ENCODE measurements at places on chromosomes 16 and 17.

DNA sequence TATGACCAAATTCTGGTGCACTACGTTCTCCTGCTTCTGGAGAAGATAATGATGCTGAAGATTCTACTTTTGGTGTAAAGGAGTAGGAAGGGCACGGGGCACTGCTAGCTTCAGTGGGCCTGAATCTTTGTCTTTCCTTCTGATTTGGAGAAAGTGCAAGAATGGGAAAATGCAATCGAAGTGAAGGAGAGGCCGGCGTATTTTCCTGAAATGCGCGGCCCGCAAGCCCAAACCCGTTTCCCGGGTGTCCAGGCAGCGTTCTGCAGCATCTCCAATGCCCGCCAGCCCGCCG, 372 bp upstream of the NDE1 start:
- DNase-seq = no peak

DNA sequence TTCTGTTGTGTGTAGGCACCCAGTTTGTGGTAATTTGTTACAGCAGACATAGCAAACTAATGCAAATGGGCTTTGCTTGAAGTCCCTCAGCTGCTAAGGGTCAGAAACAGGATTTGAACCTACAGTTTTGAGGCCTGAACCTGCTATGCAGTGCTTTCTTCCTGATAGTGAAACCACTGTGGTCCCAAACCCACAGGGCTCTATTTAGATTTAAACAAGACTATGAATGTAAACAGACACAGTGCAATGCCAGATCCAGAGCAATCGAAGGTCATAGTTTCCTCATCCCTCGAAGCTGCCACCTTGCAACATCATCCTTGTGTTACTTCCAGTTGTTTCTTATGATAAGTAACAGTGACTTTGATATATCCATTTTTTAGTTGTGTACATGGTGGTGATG, 630.2 kb downstream of the WWOX start:
- no peak for DNase-seq

- DNase-seq = no peak
These were observed 23.7 kb upstream of the GSG1L start for GRCh38 chr16:28087140-28087660.

DNA sequence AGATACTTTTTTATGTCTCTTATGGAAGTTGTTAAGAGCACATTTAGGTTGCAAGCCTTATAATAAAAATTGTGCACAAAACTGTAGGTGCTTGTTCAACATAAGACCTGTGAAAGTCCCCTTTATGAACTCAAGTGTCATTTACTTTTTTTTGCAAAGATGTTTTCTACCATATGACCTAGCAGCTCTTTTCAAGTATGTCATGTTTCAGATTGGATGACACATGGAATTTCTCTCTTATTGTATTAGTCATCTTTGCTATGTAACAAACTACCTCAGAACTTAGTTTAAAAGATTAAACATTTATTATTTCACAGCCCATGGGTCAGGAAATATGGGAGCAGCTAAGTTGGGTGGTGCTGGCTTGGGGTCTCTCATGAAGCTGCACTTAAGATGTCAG, 57.9 kb downstream of the PHKB start:
- DNase-seq = no peak

DNA sequence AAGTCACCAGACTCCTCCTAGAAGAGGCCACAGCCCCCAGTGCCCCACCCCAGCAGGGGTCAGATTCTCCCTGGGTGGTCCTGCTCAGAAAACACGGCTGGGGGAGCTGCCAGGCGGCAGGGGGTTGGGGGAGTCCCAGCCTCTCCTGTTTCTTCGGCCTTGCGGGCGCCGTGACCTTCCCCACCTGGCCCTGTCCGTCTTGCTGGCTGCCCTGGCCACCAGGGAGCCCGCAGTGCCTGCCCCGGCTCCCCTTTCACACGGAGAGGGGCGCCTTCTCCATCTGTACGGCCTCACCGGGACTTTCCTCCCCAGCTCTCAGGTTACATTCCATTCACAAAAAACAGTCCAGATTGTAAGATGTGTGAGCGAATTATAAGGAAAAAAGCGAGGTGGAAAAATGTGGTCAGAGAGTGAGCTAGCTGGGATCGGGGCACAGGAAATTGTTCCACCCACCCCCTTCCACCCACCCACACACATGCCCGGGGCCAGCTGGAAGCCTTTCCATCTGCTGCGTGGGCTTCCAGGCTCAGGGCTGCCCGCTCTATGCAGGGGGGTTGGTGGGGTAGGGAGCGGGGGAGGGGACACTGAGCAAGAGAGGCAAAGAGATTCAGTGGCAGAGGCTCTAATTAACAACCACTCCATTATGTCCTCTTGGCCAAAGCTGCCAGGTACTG, 14.6 kb upstream of the CIBAR2 start:
- peak; percentile 57 for DNase-seq

- peak; percentile 58 for DNase-seq
These were observed 26.2 kb upstream of the RFFL start for GRCh38 chr17:35089586-35090296.

DNA sequence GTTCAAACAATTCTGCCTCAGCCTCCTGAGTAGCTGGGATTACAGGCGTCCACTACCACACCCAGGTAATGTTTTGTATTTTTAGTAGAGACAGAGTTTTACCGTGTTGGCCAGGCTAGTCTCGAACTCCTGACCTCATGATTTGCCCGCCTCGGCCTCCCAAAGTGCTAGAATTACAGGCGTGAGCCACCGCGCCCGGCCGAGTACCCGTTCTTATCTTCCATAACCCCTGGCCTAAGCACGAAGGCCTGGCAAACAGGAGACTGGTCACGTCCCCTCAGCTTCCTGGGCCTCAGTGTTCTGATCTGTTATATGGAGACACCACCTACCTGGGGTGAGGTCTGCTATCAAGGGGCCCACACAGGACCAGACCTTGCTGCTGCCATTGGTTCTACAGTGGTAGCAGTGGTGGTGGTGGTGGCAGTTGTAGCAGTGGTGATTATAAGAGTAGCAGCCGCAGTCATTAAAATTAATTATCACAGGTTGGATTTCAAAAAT, 1.3 kb downstream of the SLC5A10 start:
- no peak for DNase-seq

GRCh38 chr17:17480593-17481148, 3.9 kb downstream of the MED9 start:
- DNase-seq = no peak

GRCh38 chr16:57568173-57568678, 25.8 kb downstream of the ADGRG5 start:
- no peak for DNase-seq

DNA sequence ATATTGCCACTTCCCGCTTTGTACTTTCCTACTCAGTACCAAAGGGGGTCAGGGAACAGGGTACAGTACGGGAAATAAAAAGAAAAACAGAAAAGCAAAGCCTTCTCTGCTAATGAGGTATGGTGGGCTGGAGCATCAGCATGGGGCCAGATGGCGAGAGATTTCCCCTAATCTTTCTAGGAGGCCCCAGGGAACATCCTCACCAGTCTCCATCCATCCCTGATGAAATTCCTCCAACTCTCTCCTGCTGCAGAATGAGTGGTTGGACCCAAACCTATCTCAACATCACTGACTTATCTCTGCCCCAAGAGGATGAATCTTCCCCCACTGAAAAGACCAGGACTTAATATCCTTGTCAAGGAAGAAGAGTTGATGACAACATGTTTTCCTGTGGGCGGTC, 185.6 kb downstream of the C16orf78 start:
- no peak for DNase-seq

DNA sequence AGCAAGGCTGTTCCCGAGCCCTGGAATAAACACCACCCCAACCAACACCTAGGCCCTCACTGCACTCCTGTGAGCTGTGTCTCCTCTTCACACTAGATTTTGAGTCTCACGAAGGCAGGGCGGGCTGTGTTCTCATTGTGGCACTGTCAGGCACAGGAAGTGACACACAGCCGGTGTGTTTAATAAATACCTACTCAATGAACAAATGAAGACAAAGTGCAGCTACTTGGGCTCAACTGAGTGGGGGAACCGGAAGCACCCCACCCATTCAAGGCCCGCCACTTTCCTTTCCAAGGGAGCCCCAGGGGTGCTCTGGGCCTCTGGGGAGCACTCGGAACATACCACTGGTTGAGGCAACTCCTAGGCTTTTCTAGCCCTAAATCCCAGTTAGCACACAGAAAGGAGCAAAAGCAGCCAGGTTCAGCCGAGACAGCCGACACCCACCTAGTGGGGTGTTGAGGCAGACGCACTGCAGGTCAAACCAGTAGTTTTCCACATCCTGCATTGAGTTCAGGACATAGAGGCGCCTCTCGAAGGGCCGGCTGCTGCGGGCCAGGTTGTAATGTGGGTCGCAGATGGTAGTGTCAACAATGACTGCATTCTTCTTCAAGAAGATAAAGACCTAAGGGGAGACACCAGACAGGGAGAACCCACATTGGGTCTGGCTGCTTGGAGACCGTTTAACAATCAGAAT, 57.7 kb downstream of the GTF3C1 start:
- DNase-seq = no peak

GRCh38 chr17:62126292-62126691, 61.2 kb upstream of the MED13 start:
- no peak for DNase-seq

- DNase-seq = no peak
These were observed 347.2 kb downstream of the SOX9 start for GRCh38 chr17:72467841-72468653.

DNA sequence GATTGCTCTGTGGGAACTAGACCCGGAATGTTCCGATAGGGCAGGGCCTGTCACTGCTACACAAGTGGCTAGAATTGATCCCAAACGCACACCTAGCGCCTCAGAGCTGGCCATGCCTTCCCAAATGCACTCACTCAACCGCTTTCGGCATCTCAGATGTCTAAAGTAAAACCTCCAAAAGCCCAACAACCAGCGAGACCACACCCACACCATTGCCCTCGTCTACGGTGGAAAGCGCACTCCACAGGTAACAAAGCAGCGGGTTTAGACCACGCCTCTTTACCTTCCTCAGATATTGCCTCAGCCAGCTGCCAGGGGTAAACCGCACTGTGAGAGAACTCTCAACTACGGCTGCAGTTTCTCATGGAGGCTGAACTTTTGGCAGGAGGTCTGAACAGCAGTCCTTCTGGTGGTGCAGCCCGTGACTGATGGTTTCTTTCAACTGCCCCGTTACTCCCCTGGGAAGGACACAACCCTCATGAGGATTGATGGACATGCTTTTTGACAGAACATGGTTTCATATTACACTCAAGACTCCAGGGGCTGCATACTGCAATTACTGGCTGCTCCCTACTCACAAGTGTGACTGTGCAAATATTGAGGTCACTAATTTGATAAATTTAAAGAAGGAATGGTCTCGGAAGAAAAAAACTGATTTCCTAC, 34.5 kb downstream of the USP7 start:
- no peak for DNase-seq

DNA sequence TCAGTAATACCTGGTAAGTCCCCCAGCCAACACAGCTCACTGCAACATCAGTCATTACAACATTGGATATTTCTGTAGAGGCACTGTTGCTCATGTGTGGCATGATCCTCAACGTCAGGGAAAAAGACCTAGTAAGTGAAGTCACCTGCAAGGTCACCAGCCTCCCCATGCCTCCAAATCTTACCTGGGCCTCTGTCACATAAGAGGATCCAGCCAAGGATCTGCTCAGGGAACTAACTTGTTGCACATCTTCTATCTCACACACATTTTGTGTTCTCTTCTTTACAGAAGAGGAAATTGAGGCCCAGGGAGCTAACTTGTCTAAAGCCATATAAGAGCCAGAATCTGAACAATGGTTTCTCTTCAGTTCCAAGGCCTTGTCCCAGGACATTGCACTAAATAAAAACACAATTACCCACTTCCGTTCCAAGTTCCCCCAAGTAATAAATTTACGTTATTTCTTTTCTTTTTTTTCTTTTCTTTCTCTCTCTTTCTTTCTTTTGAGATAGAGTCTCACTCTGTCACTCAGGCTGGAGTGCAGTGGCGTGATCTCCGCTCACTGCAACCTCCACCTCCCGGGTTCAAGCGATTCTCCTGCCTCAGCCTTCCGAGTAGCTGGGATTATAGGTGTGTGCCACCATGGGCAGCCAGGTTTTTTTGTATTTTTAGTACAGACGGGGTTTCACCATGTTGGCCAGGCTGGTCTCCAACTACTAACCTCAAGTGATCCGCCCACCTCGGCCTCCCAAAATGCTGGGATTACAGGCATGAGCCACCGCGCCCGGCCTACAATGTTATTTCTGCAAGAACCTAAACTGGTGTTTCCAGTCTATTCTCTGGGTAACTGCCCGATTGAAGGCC, 1.3 kb downstream of the SHMT1 start:
- DNase-seq = no peak

- no peak for DNase-seq
These were observed 1.1 kb downstream of the C1QTNF1 start for GRCh38 chr17:79024901-79025737.

DNA sequence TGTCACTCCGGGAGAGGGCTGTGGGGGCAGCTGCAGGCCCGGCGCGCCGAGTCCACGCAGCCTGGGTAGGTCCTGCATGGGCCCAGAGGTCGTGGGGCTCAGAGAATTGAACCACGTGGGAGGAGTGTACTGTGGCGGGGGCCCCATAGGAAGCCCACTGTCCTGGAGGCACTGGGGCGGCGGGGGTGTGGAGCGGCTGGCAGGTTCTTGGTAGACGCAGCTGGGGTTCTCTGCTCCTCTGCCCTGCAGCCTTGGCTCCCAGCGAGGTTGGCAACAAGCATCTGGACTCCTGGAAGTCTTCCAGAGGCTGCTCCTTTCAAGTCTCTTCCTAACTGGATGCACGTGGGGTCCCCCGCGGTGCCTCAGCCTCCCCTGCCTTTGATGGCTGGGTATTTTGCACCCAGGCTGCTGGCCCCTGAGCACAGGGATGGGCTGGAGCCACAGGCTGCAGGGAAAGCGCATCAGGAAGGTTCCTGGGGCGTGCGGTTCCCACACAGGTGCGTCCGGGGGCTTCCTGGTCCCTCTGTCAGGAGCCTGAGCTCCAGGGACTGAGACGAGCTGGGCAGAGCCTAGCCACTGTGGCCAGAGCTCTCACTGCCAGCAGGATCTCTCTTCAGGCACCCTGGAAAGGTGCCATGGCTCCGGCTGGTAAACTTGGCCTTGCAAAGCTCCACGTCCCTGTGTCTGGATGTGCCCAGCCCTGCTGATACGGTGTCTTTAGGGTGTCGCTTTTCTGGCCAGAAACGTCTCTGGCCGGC, 9.3 kb downstream of the KCTD5 start:
- no peak for DNase-seq

- DNase-seq = no peak
These were observed 8.5 kb downstream of the HASPIN start for GRCh38 chr17:3732210-3732621.

DNA sequence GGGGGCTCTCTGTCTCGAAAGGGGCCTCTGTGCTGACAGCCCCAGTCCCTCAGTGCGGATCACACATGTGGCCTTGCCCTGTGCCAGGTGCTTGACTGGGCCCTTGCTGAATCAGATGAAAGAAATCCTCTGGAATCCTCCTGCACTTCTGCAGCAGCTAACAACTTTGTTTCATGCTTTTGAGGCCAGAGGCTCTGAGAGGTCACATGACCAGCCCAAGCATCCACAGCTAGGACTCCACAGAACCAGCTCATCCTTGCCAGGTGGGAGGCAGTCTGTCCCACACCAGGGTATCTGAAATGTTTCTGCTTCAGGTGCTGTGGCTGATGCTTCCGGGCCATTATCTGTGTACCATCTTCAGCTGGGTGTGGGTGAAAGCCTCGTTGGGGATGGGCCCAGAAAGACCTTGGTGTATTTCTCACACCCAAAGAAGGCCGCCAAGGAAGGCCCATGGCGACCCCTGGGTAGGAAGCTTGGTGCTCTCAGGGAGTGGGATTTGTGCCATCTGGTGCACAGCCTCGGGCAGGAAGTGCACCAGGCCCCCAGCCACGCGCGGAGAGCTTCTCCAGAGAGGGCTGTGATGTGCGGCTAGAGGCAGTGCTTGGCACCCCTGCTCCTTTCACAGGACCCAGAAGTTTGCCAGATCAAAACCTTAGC, 143.8 kb downstream of the CLEC16A start:
- no peak for DNase-seq
